ENCODE measurements at places on chromosomes 5 and 9.

- DNase-seq: peak; percentile 53
These were observed 2.3 kb downstream of the SUSD3 start for GRCh38 chr9:93060746-93061259.

GRCh38 chr5:176543428-176544182 lies 5.5 kb upstream of the CDHR2 start:
- DNase-seq: peak; percentile 82

GRCh38 chr5:161410640-161411039 lies 135.9 kb downstream of the GABRB2 start:
- DNase-seq: no peak

DNA sequence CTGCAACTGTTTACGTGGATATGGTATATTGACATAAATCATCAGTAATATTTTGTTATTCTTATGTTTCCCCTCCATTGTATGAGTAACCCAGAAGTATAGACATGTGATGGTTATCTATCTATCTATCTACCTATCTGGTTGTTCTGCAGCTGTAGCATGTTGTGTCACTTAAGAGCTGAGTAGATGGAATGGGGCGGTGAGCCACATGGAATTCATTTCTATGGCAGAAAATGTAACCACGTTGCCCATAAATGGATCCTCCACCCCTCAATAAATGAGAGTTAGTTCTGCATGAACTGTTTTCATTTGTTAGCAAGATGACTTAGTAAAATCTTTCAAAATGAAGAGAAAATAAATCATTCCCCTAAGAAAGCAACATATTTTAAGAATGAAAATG lies 553.2 kb downstream of the MAT2B start:
- no peak for DNase-seq

GRCh38 chr5:79974886-79975285 lies 16.2 kb downstream of the MTX3 start:
- DNase-seq: no peak

GRCh38 chr5:146076455-146076854 lies 28.9 kb downstream of the PLAC8L1 start:
- DNase-seq: no peak

GRCh38 chr5:1078851-1079250 lies 33.0 kb downstream of the SLC12A7 start:
- DNase-seq: no peak

GRCh38 chr5:179788193-179788854 lies 5.5 kb upstream of the LTC4S start:
- DNase-seq: no peak

Data from activated CD4-positive, alpha-beta T cell treated with anti-CD3 and anti-CD28 coated beads, Interleukin-2, amount 50 U/mL, for 16 hours (primary cell).